K562 (cell line): ENCODE measurements at places on chromosomes 7 and 10. TPM values are rescaled to one million over a fixed set of nuclear protein-coding genes. Genes with fewer than 3 reads are reported as not detected.

DNA sequence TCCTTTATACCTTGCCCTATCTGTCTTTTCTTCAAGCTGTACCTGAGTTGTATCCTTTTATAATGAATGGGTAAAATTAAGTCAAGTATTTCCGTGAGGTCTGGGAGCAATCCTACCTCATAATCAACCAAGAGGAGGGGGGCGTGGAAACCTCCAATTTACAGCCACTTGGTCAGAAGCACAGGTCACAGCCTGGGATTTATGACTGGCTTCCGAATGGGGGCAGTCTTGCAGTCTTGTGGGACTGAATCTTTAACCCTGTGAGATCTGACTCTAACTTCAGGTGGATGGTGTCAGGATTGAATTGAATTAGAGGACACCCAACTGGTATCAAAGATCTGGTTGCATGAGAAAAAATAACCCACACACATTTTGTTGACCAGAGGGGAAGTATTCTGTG, 23.5 kb upstream of the KCNMA1 start:
- no peak overlapping the region for H3K4me3 ChIP-seq
- peaks cover 13% of the 10 kb centered on the region for H3K27me3 ChIP-seq
- H3K27ac ChIP-seq: no peak overlapping the region
- no peaks in the 10 kb centered on the region for H3K4me1 ChIP-seq
- no peaks in the 10 kb centered on the region for H3K36me3 ChIP-seq

The NCF1 gene
- 0.29 TPM in 1 of 2 replicates, not detected in the other for total RNA-seq

The FAM13C gene
- not detected in 2 replicates for total RNA-seq

DNA sequence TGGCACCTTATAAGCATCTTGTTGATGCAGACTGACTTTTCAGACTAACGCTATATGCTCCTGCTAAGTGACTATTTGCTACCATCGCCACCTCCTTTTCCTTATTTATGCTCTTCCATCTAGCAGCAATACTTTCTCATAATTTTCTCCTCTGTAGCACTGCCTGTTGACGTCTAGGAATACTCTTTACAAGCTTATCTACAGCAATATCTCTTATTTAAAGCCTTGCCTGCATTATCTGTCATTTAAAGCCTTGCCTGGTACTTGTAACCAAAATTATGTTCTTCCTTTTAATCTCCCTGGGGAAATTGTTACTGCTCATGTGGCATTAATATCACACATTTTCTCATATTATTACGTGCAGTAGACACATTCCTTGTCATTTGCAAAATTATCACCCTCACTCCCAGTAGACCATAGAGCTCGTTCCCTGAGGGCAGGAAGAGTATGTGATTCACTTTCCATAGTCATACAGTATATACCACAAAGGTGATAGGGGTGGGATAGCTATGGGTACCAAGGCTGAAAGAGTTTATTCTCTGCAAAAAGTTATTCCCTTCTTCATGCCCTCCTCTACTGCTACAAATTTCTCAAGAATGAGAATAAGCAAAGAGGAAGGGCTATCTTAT, 359.7 kb upstream of the PCDH15 start:
- no peaks in the 10 kb centered on the region for H3K36me3 ChIP-seq
- no peak overlapping the region for H3K4me3 ChIP-seq
- no peak for DNase-seq
- no peaks in the 10 kb centered on the region for H3K27me3 ChIP-seq

DNA sequence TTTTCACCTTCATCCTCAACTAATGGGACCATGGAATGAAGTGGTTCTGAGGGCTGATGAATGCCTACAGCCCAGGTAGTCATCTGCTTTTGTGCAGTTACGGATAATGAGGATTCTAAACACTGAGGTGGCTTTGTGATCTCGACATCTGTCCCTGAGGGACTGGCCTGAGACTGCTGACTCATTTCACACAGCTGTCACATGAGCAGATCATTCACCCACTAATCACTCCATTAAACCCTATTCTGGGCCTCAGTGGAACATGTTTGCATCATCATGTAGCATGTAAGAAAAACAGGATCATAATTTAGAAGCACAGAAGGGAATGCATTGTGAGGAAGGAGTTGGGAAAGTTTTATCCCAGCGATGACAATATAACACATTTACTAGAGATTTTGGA, 79.4 kb upstream of the FEZF1 start:
- no peaks in the 10 kb centered on the region for H3K4me1 ChIP-seq
- no peaks in the 10 kb centered on the region for H3K27me3 ChIP-seq
- no peak overlapping the region for H3K4me3 ChIP-seq

The MKX gene
- 0.07 TPM in 1 of 2 replicates, not detected in the other for total RNA-seq

The COL13A1 gene
- total RNA-seq: not detected in 2 replicates
